ENCODE measurements at places on chromosomes 11 and 22.

- DNase-seq: no peak
These were observed 14.1 kb upstream of the ALKBH3 start for GRCh38 chr11:43866520-43866919.

- DNase-seq: no peak
These were observed 1.0 kb downstream of the PKP3 start for GRCh38 chr11:394858-395655.

DNA sequence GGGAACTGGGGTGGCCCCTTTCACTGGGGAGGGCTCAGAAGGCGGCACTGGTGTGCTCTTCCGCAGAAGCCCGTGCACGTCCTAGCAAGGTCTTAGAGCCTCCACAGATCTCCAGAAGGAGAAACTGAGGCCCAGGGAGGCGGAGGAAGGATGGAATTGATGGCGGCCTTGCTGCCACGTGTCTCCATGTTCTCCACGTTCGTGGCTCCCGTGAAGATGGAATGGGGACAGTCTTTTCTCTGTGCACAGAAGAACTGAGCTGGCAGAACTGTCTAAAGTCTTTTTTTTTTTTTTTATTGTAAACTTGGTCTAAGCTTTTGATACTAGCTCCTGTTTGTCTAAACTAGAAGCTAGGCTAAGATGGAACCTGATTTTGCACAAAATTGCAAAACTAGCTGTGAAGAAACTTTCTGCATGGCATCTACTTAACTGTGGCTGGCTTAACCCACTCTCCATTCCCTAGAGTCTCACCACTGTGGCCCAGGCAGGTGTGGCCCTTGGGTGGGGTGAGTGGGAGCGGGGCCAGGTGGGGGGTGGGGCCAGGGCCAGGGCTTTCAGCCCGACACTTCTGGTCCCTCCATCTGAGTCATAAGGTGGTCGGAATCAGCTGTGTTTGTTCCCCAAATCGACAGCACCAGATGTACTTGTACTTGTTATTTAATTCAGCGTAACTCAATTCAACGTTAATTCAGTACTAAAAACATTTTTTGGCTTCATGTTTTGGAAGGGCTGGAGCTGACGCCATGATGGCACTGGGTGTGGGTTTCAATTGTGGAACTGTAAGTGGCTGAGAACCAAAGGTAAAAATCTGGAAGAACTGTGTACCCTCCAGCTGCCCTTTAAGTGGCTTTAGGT, 120.7 kb downstream of the MPPED1 start:
- no peak for DNase-seq

GRCh38 chr11:114317787-114318137, 21.6 kb downstream of the NNMT start:
- DNase-seq: no peak

- no peak for DNase-seq
These were observed at the start of gene RHOD for GRCh38 chr11:67056267-67057204. TSS of gene RHOD (plus strand) at chr11:67056847. CDS start at chr11:67056903, 56 bp downstream.

DNA sequence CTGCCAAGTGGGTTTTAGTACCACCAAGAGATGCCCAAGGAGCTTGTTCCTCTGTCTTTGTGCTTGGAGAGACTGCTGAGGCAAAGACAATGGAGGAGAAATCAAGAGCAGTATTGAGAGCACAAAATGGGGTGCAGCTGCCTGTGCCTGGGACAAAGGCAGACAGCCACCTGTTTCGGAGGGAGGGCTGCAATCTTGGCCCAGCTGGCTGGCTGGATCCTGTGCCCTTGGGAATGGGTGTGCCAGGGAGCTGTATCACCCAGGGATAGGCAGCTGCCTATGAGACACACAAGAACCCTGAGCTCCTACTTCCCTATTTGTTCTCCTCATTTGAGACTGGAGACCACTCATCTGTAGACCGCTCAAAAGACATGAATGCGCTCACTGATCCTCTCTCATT, 23.3 kb upstream of the CHRM4 start:
- no peak for DNase-seq

GRCh38 chr11:126347751-126348668, 7.5 kb upstream of the ST3GAL4 start:
- DNase-seq: no peak

DNA sequence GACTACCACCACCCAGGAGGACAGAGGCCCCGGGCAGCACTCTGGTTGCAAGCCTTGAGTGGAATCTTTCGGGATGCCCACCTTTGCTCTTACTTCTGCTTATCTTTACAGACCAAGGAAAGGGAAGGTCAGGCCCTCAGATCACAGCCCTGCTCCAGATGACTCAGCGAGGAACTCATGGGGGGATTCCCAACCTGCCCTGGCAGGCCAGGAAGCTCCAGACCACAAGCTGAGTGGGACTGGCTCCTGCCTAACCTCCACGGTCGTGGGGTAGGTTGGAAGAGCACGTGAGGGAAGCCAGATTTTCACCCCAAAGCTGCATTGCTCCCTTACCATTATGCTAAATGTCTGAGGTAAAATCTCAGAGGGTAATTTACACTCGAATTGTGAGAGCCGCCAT, 11.8 kb downstream of the TBC1D10A start:
- peak; percentile 34 for DNase-seq

GRCh38 chr11:69575296-69576068, 65.5 kb upstream of the CCND1 start:
- DNase-seq: no peak

- DNase-seq: no peak
These were observed 35.4 kb downstream of the FAM83F start for GRCh38 chr22:40030026-40030757.

DNA sequence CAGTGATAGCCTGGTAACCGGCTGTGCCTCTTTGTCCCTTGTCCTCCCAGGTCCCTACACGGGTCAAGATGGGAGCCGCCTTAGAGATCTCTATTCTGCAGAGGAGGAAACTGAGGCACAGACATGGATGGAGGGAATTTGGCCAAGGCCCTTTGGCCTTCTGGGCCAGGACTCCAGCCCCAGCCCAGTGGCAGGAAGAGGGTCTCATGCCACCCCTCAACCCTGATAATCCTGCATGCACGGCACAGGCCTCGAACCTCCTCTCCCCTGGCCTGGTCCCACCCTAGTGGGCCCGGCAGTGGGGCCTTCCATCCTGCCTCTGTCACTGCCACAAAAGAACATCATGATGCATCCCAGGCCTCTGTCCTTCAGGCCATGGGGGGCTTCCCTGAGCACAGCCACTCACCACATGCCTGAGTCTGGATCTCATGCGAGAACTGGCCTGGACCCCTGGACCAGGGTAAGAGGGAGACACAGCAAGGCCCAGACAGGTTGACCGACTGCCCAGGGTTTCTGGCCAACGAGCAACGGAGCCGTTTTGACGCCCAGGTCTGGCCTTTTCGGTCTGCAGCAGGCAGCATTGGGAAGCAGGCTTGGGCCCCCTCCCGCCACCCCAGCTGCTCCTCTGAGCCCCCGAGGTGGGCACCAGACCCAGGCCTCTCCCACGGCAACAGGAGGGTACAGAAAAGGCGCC, 6.5 kb downstream of the LINC01488 start:
- DNase-seq: no peak

- DNase-seq: no peak
These were observed 22.7 kb downstream of the OOSP3 start for GRCh38 chr11:59901306-59901705.
